Activated T-helper 17 cell treated with anti-CD3 and anti-CD28 coated beads, Interleukin-2, amount 50 U/mL, for 72 hours (primary cell): ENCODE measurements at places on chromosomes 11 and 22. TPM values are rescaled to one million over a fixed set of nuclear protein-coding genes. Genes with fewer than 3 reads are reported as not detected.

DNA sequence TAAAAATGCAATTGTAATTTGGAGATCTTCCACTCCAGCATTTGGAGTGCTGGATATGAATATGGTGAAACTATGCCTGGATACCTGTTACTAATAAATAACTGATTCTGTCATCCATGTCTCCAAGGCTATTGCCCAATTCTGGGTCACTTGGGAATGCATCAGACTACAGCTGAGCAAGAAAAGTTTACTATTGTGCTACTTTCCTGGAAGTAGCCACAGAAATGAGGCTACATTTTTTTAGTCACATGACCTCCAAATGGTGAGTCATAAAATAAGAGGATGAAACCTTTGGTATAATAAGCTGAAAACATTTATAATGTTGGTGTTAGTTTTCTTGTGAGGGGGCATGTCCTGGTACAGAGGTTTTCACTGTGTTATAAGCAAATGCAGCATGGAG is 44.4 kb downstream of the DCDC1 start:
- no peak overlapping the region for H3K27ac ChIP-seq
- peaks cover 9% of the 10 kb centered on the region for H3K4me1 ChIP-seq
- H3K36me3 ChIP-seq: no peaks in the 10 kb centered on the region
- peak overlapping the region; percentile 8 for H3K4me3 ChIP-seq
- no peak for ATAC-seq

GRCh38 chr22:47588578-47588960 is 826.1 kb downstream of the TBC1D22A start:
- no peak overlapping the region for H3K4me3 ChIP-seq
- H3K4me1 ChIP-seq: no peaks in the 10 kb centered on the region
- H3K27me3 ChIP-seq: peaks cover 3% of the 10 kb centered on the region
- ATAC-seq: no peak
- no peak overlapping the region for H3K27ac ChIP-seq
- no peaks in the 10 kb centered on the region for H3K36me3 ChIP-seq

GRCh38 chr22:44529827-44530523 is 31.9 kb upstream of the RTL6 start:
- H3K36me3 ChIP-seq: no peaks in the 10 kb centered on the region
- H3K27ac ChIP-seq: no peak overlapping the region
- peaks cover 31% of the 10 kb centered on the region for H3K27me3 ChIP-seq
- no peaks in the 10 kb centered on the region for H3K4me1 ChIP-seq
- no peak overlapping the region for H3K4me3 ChIP-seq

- H3K27ac ChIP-seq: no peak overlapping the region
- no peaks in the 10 kb centered on the region for H3K36me3 ChIP-seq
- no peak overlapping the region for H3K4me3 ChIP-seq
- peaks cover 36% of the 10 kb centered on the region for H3K27me3 ChIP-seq
- no peak for ATAC-seq
Measured at GRCh38 chr11:71245601-71246391, 6.6 kb downstream of the SHANK2 start.

The OVCH2 gene
- not detected for total RNA-seq

DNA sequence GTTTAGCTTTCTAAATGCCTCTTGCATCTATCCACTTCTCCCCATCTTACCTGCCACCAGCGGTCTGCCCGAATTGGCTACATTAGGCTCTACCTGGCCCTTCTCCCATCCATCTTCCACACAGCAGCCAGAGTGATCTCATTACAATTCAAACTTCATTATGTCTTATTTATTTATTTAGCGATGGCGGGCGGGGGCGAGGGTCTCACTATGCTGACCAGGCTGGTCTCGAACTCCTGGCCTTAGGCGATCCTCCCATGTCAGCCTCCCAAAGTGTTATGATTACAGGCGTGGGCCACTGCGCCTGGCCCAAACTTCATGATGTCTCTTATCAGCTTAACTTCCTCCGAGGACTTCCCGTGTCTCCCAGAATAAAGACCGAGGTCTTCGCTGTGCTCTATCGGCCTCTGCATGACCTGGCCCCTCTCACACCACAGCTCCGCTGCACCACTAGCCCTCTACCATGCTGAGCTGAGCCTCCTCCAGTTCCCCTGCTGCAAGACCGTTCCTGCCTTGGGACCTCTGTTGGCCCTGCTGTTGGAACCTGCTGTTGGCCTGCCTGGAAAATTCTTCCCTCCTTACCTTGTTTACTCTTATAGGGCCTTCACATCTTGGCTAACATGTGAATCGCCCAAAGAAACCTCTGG is 870 bp upstream of the CTTN start:
- peak overlapping the region; percentile 85 for H3K27ac ChIP-seq
- H3K4me1 ChIP-seq: peaks cover 18% of the 10 kb centered on the region
- peaks cover 24% of the 10 kb centered on the region for H3K27me3 ChIP-seq
- peaks cover 9% of the 10 kb centered on the region for H3K36me3 ChIP-seq

The TRPC6 gene
- total RNA-seq: not detected

DNA sequence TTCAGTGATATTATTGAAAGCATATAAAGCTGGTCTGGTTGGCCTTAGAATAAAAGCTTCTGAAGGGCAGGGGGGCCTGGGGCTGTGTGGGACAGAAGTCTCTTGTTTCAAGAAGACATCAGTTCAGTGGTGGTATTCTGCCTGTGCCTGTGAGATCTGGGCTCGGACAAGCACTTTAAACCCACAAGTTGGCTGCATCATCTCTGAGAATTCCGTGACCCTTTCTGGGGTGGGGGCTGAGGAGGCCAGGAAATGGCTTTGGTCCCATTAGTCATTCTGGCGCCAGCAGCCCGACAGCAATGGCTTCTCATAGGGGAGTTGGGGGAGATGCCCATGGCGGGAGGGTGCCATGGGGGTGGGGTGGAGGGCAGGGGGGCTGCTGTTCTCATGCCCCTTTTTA is 104.1 kb downstream of the PKNOX2 start:
- H3K36me3 ChIP-seq: no peaks in the 10 kb centered on the region
- ATAC-seq: no peak
- H3K4me3 ChIP-seq: no peak overlapping the region
- peaks cover 31% of the 10 kb centered on the region for H3K27me3 ChIP-seq
- no peaks in the 10 kb centered on the region for H3K4me1 ChIP-seq
- H3K27ac ChIP-seq: no peak overlapping the region

- peaks cover 63% of the 10 kb centered on the region for H3K4me1 ChIP-seq
- H3K27ac ChIP-seq: peak overlapping the region; percentile 67
- ATAC-seq: peak; percentile 19
- peak overlapping the region; percentile 99 for H3K4me3 ChIP-seq
- peaks cover 100% of the 10 kb centered on the region for H3K36me3 ChIP-seq
- no peaks in the 10 kb centered on the region for H3K27me3 ChIP-seq
Measured at GRCh38 chr11:65435981-65436411, 13.4 kb downstream of the NEAT1 start.

The TMEM191C gene
- 0.82 TPM for total RNA-seq

DNA sequence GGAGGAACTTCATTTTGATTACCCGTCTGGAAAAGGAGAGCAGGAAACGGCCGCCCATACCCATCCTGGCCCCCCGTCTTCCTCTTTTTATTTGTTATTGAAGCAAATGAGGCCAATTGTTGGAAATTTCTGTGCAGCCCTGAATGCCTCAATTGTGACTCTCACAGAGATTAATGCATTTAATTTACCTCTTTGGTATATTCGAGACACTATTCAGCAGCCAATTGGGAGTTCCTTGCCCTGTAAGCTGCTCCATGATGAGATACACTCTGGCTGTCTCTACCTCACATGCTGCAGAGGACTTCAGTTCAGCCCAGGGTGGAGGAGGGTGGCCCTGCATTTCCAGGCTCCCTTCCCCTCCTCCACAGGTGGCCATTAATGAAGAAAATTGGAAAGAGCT is 60.6 kb upstream of the NTM start:
- H3K4me3 ChIP-seq: no peak overlapping the region
- H3K27me3 ChIP-seq: no peaks in the 10 kb centered on the region
- no peaks in the 10 kb centered on the region for H3K4me1 ChIP-seq
- H3K36me3 ChIP-seq: no peaks in the 10 kb centered on the region

- no peaks in the 10 kb centered on the region for H3K36me3 ChIP-seq
- no peaks in the 10 kb centered on the region for H3K4me1 ChIP-seq
- ATAC-seq: peak; percentile 9
Measured at GRCh38 chr11:68010090-68011041, at the start of gene ALDH3B1. TSS of gene ALDH3B1 (plus strand) at chr11:68010327. CDS start at chr11:68015298, 4,971 bp downstream.

The GRM5 gene
- total RNA-seq: not detected

GRCh38 chr11:86608251-86608799 is 64.1 kb downstream of the ME3 start:
- H3K4me1 ChIP-seq: no peaks in the 10 kb centered on the region
- no peaks in the 10 kb centered on the region for H3K36me3 ChIP-seq
- peak; percentile 76 for ATAC-seq
- no peak overlapping the region for H3K27ac ChIP-seq

DNA sequence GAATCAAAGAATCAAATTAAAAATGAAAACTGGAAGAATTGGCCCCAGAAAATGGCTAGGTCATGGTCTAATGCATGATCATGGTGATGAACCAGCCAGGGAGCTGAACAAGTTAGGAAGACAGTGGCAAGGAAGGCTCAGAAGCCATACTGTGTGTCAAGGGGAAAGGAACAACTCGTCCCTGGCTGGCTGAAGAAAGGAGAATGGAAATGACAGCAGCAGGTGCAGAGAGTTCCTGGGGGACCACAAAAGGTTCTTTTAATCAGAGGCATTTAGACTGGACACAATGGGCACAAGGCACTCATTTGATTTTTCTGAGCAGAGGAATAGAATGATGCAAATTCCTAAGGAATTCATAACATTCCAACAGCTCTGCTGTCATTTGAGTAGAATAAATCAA is 209.9 kb downstream of the LARGE1 start:
- H3K36me3 ChIP-seq: no peaks in the 10 kb centered on the region
- H3K4me1 ChIP-seq: no peaks in the 10 kb centered on the region
- H3K4me3 ChIP-seq: no peak overlapping the region
- no peak overlapping the region for H3K27ac ChIP-seq

The UPK3A gene
- total RNA-seq: not detected

GRCh38 chr11:94218372-94218771 is 86.0 kb upstream of the IZUMO1R start:
- no peaks in the 10 kb centered on the region for H3K36me3 ChIP-seq
- no peak for ATAC-seq
- no peaks in the 10 kb centered on the region for H3K4me1 ChIP-seq
- no peak overlapping the region for H3K4me3 ChIP-seq
- H3K27me3 ChIP-seq: no peaks in the 10 kb centered on the region

The RASD2 gene
- 0.37 TPM for total RNA-seq

- no peak overlapping the region for H3K27ac ChIP-seq
- H3K4me1 ChIP-seq: no peaks in the 10 kb centered on the region
- no peaks in the 10 kb centered on the region for H3K36me3 ChIP-seq
- peaks cover 7% of the 10 kb centered on the region for H3K27me3 ChIP-seq
Measured at GRCh38 chr11:70721006-70721405, 322.7 kb downstream of the CTTN start.

DNA sequence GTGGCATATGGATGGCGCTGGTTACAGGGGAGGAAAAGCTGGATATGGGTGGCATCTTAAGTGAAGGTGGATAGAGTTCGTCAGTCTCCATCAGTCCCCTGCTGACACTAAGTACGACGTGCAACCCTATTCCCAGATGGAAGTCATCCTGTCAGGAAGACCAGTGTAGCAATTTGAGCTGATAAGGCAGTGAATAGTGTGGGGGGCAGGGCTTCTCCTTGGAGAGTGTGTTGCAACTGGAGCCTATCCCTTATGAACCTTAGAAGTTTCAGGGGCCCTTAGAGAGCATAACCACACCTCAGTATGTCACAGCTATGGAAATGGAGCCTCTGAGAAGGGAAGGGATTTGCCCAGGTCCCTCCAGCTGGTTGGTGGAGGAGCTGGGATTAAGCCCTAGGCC is 36.1 kb upstream of the ANKK1 start:
- no peaks in the 10 kb centered on the region for H3K27me3 ChIP-seq
- H3K4me3 ChIP-seq: no peak overlapping the region
- no peak for ATAC-seq

The SC5D gene
- 20.1 TPM for total RNA-seq

The LDHAL6A gene
- not detected for total RNA-seq

- no peaks in the 10 kb centered on the region for H3K36me3 ChIP-seq
- H3K27ac ChIP-seq: no peak overlapping the region
- H3K4me1 ChIP-seq: no peaks in the 10 kb centered on the region
- ATAC-seq: no peak
- no peak overlapping the region for H3K4me3 ChIP-seq
- no peaks in the 10 kb centered on the region for H3K27me3 ChIP-seq
Measured at GRCh38 chr11:92267968-92268367, 43.4 kb downstream of the FAT3 start.

The GPR83 gene
- total RNA-seq: 0.11 TPM

DNA sequence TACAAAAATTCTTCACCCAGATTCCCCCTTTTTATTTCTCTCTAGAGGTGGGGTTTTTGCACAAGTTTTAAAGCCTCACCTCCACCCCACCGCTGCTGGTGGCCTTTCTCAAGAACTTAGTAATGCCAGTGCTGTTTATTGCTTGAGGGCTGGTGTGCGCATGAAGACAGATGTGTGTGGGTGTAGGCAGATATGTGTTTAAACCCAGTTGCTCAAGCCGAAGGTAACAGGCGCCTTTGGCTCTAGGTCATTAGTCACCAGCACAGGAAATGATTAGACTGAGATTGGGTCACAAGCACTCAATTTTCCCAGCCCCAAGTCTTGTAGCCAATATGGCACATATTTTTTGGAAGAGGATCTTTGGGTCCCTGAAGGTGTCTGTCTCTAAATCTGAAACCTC is 2.7 kb upstream of the CLMP start:
- peak; percentile 82 for ATAC-seq
- no peaks in the 10 kb centered on the region for H3K36me3 ChIP-seq
- no peak overlapping the region for H3K4me3 ChIP-seq
- H3K27me3 ChIP-seq: peaks cover 45% of the 10 kb centered on the region
- no peak overlapping the region for H3K27ac ChIP-seq

DNA sequence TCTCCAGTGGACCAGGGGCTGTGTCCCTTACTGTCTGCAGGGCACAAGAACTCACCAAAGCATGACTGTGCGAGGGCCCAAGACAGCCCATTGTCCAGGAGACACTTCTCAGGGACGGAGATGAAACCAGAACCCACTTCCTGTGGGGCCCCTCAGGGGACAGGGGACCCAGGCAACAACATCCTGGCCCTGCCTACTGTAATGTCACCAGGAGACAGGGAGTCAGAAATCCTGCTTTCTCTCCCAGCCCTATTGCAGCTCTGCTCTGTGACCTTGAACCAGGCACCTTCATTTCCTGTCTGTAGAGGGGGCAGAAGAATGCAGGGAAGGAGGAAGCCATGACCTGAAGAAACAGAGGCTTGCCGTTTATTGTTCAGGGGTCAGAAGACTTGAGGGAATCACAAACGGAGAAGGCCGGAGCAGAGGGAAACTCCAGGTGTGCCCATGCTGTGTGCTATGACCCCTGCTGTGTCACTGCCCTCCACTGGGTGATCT is 98.0 kb downstream of the NAT10 start:
- peaks cover 4% of the 10 kb centered on the region for H3K27me3 ChIP-seq
- ATAC-seq: no peak
- H3K4me1 ChIP-seq: peaks cover 7% of the 10 kb centered on the region
- no peak overlapping the region for H3K4me3 ChIP-seq
- no peaks in the 10 kb centered on the region for H3K36me3 ChIP-seq
- peak overlapping the region; percentile 69 for H3K27ac ChIP-seq

DNA sequence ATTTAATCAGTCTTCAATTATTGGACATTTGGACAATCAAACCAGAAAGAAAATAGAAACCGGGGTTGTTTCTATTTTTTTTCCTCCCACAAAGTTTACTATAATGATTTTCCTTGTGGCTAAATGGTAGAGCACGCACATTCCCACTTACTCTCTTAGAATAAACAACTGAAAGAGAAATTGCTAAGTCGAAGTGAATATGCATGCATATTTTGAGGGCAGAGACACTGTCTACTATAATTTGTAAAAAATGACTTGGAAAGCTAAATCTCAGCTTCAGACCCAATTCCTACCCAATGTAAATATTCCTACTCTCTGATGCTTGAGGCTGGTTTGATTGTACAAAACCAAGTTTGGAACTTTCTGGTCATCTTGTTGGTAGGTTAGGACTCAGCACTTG is 66.7 kb upstream of the PAX6 start:
- no peak for ATAC-seq
- peaks cover 19% of the 10 kb centered on the region for H3K27me3 ChIP-seq
- H3K4me1 ChIP-seq: no peaks in the 10 kb centered on the region
- no peaks in the 10 kb centered on the region for H3K36me3 ChIP-seq
